ENCODE measurements at places on chromosomes 4 and X.

GRCh38 chr4:122842984-122843531, 16.4 kb downstream of the FGF2 start:
- DNase-seq: no peak

- DNase-seq: no peak
Measured at GRCh38 chr4:45172636-45173035, 446.3 kb upstream of the GNPDA2 start.

DNA sequence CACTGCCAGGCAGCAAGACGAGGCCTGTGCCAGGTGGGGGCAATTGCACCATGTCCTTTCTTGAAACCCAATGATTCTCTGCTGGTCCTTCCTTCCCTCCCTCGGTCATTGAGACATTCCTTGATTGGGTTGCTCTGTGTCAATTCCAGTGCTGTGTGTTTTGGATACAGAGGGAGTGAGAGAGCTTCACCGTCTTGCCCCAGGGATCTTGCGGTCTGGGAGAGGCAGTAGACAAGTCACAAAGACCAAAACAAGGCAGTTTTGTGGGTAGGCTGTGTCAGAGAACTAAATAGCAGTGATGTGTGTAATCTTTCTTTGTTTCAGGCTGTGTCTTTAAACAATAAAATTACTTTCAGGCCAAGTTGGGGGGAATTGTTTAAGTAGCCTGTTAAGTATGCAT, 38.8 kb upstream of the TADA2B start:
- no peak for DNase-seq

DNA sequence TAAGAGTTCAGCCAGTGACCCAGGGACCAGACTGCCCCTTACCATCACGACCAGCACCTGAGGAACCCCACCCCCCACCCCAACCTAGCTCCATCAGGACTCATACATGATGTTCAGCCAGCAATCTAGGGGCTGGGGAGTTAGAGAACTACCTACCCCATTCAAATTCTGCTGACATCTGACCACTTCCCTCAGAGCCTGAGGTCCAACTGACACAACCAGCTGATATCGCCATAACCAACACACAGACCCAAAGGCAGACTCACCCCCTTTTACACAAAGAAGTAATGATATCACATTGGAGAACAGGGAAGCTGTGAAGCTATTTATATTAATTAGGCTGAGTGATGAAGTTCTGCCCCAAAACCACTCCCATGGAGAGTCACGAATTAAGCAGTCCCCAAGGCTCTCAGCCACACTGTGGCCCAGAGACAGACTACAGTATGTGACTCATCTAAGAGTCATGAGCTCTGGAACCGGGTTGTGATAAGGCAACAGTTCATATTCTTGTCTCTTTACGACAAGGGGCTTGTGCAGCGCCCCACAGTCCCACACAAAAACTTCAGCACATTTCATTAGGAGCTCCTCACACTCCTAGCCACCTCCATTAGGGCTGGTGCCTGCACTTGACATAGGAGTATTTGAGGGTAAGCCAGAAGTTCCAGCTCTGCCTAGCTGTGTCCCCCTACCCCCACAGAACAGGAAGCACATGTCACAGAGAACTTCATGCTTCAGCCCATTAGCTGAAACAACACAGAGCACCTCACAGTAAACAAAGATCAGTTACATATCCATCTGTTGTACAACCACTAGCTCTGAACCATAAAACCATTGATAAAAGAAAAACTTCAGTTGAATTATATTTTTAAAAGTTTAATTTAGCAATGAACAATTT, 184.7 kb upstream of the ZCCHC13 start:
- no peak for DNase-seq

DNA sequence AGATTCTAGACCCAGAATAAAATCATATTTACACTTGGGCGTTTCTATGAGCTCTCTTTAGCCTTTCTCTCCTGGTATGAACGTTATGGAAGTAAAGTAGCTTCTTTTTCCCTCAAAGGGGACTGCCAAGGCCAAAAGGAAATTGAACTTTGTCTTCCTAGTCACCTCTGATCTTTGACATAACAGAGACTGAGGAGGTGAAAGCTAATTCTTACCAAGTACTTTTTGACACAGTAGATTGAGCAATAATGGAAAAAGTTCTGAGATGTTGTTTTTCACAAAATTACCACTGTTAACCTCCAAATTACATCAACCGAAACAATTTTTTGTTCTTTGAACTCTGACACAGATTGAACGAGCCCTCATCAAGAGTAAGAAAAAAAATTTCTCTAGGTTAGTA, 318.4 kb downstream of the TEX13A start:
- DNase-seq: no peak

All from stimulated activated CD4-positive, alpha-beta T cell treated with anti-CD3 and anti-CD28 coated beads, Interleukin-1b, Interleukin-23, amount 100 ng/mL, for 24 hours (primary cell).